NCI-H1694 (cell line): ENCODE measurements at places on chromosomes 11 and 22.

DNA sequence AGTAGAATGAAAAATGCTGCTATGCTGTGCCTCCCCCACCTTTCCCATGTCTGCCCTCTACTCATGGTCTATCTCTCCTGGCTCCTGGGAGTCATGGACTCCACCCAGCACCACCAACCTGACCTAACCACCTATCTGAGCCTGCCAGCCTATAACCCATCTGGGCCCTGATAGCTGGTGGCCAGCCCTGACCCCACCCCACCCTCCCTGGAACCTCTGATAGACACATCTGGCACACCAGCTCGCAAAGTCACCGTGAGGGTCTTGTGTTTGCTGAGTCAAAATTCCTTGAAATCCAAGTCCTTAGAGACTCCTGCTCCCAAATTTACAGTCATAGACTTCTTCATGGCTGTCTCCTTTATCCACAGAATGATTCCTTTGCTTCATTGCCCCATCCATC, 14.9 kb upstream of the HBE1 start:
- DNase-seq: no peak

GRCh38 chr22:30565341-30565740, 9.1 kb downstream of the GAL3ST1 start:
- DNase-seq: no peak

GRCh38 chr11:30451167-30451566, 128.3 kb downstream of the ARL14EP start:
- DNase-seq: no peak

DNA sequence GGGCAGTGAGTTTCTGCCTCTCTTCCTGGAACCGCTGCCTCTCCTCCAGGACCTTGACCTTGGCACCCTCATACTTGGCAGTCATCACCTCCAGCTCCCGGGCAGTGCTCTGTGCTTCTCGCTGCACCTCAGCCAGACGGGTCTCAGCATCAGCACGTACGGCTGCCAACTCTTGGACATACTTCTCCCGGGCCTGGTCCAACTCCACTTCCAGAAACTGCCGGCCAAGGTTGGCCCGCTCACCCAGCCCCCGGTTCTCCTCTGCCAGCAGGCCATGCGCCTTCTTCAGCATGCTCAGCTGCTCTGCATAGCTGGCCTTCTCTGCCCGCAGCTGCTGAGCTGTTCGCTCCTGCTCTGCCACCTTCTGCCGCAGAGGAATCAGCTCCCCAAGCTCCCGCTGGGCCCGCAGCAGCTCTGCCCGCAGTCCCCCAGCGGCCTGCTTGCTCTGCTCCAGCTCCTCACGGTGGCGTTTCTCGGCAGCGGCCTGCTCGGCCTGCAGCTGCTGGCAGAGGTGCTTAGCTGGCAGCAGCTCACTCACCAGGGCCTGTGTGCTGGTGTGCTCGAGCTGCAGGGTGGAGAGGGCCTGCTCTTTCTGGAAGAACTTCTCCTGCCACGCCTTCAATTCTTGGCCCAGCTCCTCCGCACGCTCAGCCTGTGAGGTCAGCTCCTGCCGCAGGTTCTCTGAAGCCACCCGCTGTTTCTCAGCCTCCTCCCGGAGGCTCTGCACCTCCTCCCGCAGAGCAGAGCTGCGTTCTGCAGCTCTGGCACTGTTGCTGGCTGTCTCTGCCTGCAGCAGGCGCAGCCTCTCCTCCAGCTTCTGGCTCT, 14.4 kb downstream of the IL18BP start:
- DNase-seq: no peak

DNA sequence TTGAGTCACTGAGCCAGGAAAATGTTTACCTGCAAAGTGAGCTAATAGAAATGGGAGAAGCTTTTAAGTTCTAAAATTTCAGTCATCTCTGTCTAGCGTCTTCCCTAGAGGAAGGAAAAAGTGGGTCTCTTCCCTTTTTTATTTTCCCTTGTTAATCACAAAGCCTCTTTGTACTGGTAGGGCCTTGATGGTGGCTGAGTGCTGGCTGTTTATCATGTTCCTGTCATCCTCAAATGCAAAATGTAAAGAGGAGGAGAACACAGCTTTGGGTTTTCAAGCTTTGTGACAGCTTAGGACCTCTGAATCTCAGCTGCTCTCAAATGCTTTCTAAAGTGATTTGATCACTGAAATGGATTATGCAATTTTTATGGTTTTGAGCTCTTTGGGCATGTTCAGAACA, 222.0 kb downstream of the TMEM135 start:
- no peak for DNase-seq
